ENCODE measurements at places on chromosomes 3 and 15.

DNA sequence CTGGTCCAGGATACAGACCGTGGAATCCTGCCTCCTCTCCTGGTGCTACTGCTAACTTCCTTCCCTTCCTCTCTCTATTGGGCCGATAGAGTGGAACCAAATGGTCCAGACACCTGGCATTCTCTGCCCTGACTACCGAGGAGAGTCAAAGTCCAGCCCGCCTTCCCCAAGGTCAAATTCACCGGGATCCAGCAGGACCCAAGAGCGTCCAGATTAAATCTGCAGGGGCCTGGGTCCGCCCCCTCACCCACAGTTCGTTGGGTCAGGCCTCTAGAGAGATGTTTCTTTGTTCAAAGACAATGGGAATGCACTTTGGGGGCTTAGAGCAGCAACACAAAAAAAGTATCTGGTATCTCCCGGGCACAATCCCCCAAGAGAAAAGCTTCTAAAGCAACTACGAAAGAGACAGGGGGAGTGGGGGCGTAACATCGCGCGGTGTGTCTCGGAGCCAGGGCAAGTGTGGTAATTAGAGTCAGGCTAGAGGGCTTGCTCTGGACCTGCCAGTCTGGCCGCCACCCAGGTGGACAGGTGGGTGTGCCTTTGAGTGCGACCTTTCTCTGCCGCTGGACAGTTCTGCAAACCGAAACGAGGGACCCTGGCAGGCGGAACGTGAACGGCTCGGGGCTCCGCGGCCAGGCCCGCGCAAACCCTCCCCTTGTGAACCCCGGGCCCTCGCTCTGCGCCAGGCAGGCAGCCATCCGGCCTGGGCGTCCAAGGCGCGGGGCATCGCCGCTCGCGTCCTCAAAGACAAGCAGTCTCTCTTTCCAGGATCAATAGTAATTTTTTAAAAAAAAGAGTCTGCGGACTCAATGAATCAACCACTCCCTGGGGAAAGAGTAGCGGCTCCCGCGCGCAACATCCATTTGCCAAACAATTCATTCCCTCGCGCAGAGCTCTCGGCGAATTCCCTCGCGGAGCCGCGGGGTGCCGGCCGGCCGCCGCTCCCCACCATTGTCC lies 806 bp downstream of the KLHL25 start:
- peak; percentile 25 for DNase-seq

- no peak for DNase-seq
Measured at GRCh38 chr3:25945836-25946235, 155.9 kb downstream of the OXSM start.

DNA sequence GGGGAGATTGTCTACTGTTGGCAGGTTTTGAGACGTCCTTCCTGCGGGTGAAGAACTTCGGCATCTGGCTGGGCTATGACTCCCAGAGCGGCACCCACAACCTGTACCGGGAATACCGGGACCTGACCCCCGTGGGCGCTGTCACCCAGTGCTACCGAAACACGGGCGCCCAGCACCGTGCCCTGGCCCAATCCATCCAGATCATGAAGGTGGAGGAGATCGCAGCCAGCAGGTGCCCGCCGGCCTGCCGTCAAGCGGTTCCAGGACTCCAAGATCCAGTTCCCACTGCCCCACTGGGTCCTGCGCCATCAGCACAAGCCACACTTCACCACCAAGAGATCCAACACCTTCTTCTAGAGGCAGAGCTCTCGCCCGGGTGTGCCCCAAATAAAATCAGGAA lies 194.9 kb upstream of the EPHA6 start:
- no peak for DNase-seq

GRCh38 chr3:32372213-32372490 lies 19.5 kb upstream of the CMTM7 start:
- no peak for DNase-seq

GRCh38 chr3:48847053-48847503 lies 596 bp downstream of the PRKAR2A start:
- peak; percentile 45 for DNase-seq

DNA sequence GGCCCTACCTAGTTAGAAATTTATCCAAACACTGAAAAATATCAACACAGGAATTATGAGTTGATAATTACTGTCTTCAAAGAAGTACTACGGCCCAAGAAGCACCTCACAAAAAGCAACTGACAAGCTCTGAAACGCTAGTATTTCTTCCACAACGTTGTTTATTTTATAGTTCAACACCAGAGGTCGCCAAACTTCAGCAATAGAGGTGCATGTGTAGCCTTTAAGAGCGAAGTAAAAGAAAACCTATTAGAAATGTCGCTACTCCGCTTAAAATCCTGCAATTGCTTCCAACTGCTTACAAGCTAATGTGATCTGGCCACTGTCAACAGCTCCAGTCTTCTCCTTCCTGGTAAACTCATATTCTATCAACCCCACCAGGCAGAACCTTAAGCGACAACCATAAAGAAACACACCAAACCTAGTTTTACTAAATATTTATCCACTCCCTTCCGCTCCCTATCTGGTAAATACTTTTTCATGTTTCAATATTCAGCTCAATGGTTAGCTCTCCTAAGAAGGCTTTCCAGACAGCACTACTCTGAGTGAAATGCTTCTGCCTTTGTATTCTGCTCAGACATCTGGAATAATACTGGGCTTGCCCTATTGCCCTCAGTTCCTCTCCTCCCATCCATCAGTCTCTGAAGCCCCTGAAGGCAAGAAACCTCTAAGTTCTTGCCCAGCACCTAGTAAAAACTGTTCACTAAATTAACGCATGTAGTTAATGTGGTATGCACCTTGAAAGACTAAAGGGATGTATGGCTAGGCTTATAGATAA lies 110.2 kb downstream of the NR1I2 start:
- DNase-seq, result peak; percentile 29

DNA sequence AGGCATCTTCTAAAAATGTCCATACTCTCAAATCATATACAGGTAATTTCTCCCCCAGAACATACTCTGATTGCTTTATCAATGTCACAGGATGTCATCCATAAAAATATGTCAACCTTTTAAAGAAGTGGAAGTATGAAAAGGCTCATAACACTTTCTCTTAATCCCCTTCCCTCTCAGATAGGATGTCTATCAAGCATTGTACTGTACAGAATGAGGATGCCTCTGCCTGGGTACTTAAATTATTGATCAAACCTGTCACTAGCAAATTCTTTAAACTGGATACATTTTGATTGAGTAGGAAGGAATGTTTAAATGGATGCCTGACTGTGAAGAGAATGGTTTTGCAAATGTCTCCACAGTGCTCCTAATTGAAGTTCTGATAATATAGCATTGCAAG lies 168.7 kb downstream of the EPHA3 start:
- DNase-seq, result no peak

DNA sequence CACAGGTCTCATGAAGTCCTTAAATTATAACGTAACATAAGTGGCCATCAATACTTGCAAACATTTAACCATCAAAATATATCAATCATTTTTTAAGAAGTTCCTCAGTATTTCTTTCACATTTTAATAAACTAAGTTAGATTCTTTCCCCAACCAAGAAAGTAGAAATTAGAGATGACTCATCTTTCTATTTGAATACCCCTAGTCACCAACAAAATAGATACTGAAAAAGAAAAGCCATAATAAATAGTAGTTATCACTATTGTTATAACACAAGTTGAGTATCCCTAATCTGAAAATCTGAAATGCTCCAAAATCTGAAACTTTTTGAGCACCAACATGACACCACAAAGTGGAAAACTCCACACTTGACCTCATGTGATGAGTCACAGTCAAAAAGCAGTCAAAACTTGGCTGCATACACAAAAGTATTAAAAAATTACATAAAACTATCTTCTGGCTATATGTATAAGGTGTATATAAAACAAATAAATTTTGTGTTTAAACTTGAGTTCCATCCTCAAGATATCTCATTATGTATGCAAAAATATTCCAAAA lies 3.7 kb downstream of the SHQ1 start:
- DNase-seq, result no peak

DNA sequence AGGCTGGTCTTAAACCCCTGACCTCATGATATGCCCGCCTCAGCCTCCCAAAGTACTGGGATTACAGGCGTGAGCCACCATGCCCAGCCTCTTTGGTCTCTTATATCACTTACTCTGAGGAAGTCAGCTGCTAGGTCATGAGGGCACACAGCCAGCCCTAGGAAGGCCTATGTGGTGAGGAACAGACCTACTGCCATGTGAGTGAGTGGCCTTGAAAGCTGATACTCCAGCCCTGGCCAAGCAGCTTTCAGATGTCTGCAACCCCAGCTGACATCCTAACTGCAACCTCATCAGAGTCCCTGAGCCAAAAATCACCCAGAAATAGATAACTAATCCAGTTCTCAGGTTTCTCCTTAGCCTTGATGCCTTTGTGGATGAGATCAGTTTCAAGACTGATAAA lies 224.3 kb downstream of the EDEM1 start:
- no peak for DNase-seq

DNA sequence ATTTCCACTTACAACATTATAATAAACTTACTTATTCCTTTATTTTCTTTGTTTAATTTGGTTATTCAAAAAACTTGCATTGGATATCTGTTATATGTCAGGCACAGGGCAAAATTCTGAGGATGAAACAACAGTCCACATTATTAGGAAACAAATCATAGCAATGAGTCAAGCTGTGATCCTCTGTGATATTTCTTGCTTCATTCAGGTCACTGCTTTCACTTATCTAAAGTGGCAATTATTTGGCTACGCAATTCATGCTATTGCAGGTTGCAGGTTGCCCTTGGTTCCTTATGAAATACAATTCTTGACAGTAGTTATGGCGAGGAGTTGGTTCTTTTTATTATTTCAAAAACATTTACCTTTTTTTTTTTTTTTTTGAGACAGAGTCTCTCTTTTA lies 66.4 kb upstream of the CNTN6 start:
- no peak for DNase-seq
